Ovary (tissue), 10 donors: ENCODE measurements at places on chromosomes 12 and 14. TPM values are rescaled to one million over a fixed set of nuclear protein-coding genes. Genes with fewer than 3 reads are reported as not detected.

- no peaks in the 10 kb centered on the region for H3K36me3 ChIP-seq
- H3K27me3 ChIP-seq: no peaks in the 10 kb centered on the region
- no peak overlapping the region for H3K27ac ChIP-seq
- H3K4me1 ChIP-seq: no peaks in the 10 kb centered on the region
- no peak for DNase-seq
These were observed 377.9 kb upstream of the RGS6 start for GRCh38 chr14:71554323-71554722.

- H3K27ac ChIP-seq: no peak overlapping the region
- no peak overlapping the region for H3K4me3 ChIP-seq
- H3K27me3 ChIP-seq: no peaks in the 10 kb centered on the region
- DNase-seq: no peak
These were observed 3.4 kb upstream of the GCH1 start for GRCh38 chr14:54906075-54906474.

- no peaks in the 10 kb centered on the region for H3K27me3 ChIP-seq
- no peak for DNase-seq
- no peak overlapping the region for H3K27ac ChIP-seq
- H3K4me3 ChIP-seq: no peak overlapping the region
These were observed 264.4 kb downstream of the FOXG1 start for GRCh38 chr14:29030970-29031369.

DNA sequence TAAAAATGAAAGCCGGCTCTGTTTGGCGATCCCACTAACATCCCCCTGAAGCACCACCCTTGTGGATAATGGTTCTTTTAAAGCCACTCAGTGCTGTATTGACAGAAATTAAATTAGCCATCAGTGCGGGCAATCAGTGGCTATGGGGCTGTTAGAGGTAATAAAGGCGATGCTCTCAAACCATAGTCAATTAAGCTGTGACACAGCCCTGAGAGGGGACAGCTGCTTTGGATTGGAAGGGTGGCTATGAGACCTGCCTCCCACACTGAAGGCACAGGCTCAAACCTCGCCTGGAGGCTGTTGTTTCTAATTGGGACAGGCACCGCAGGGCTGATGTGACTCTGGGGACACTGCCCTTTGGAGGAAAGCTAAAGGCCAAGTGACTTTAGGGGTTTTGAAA lies 562.2 kb downstream of the VRK1 start:
- no peaks in the 10 kb centered on the region for H3K36me3 ChIP-seq
- no peaks in the 10 kb centered on the region for H3K4me1 ChIP-seq
- H3K27me3 ChIP-seq: no peaks in the 10 kb centered on the region

- H3K27ac ChIP-seq: no peak overlapping the region
- no peaks in the 10 kb centered on the region for H3K27me3 ChIP-seq
- H3K36me3 ChIP-seq: no peaks in the 10 kb centered on the region
- no peak overlapping the region for H3K4me3 ChIP-seq
- H3K4me1 ChIP-seq: no peaks in the 10 kb centered on the region
These were observed 383.3 kb downstream of the ALG10 start for GRCh38 chr12:34405286-34406227.

DNA sequence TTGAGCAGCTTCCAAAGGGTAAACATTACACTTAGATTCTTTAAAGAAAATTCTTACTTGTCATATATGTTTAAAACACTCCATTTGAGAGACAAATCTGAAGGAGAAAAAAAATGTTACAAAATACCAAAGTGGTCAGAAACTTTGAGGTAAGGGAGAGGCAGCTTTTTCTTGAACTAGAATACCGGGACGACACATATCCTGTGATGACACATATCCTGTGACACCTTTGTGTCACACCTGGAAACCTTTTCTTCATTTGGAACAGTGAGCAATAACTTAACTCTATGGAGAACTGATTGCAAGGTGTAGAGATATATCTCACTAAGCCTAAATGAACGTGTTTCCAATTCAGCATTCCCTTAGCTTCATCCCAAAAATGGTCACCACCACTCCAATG lies 4.6 kb upstream of the GRIN2B start:
- H3K4me1 ChIP-seq: no peaks in the 10 kb centered on the region
- H3K27me3 ChIP-seq: no peaks in the 10 kb centered on the region
- H3K36me3 ChIP-seq: no peaks in the 10 kb centered on the region
- no peak for DNase-seq
- no peak overlapping the region for H3K4me3 ChIP-seq

DNA sequence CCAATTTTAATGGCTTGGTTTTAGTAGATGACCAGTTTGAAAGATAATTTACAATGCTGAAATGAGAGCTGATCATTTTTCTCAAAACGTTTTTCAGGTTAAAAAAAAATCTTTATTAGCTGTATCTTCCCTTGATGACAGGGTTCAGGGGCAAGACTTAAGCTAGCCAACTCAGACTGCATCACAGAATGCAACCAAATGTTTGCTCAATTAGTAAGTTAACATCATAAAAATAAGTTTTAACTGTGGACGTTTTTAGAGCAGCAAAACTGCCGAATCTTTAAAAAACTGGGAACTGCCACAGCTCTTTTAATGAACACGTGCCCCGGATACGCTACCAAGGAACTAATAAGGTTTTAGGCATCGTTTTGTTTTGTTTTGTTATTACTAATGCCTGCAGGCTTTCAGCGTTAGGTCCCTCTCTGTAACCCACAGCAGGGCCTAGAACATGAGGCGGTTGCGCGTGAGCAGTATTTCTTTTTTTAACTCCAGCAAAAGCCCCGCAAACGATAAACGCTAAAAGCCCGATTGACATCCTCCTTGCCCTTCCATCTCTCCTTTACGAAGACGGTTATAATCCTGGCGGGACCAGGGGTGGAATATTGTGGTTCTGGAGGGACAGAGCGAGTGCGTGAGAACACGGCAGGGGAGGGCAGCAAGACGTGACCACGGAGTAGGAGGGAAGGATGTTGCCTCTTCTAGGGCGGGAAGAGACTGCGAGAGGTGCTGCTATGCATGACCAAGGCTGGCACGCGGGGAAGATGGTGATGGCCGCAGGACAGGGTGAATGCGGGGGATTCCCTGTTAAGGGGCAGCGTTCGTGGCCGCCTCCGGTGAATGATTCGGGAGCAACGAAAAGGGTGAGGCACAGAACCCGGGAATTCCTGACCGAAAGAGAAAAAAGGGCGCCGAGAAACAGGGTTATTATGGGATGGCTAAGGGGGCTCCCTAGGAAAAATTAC lies 652 bp downstream of the SUPT16H start:
- H3K4me3 ChIP-seq: peak overlapping the region; percentile 95
- peak; percentile 47 for DNase-seq
- H3K27ac ChIP-seq: no peak overlapping the region
- H3K4me1 ChIP-seq: no peaks in the 10 kb centered on the region
- no peaks in the 10 kb centered on the region for H3K27me3 ChIP-seq
- H3K36me3 ChIP-seq: no peaks in the 10 kb centered on the region

DNA sequence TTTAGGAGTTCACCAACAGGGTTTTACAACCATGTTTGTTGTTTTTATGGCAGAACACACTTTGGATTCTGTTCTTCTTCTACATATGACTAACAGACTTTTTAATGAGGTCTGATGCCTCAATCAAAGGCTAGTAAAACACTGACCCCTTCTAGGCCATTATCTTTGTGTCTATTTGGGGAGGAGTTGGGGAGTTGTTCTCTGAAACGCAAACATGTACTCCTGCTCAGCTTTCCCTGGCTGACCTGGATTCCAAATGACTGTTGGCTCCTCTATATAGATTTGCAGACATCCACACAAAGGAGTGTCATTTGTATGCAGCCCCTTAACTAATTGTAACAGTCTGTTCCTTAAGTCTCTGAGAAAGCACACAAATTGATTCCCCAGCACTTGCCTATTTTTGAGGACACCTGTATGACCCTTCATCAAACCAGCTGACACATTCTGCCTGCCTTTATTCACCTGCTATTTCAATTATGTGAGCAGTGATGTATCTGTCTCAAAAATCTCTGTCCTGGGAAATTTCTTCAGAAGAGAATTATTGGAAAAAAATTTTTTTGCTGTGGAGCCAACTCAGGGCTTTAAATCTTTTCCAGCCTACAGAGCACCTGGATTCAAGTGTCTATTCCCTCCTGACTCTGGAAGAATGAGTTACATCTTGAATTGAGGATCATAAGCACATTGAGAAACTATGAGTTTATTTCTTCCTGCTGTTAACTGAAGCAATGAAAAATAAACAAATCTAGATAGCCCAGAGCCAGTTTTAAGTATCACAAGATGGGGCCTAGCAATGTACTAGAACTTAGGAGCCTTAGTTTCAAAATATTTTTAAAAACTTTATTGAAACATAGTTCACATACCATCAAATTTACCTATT lies 417.2 kb downstream of the RAD51B start:
- H3K36me3 ChIP-seq: no peaks in the 10 kb centered on the region
- DNase-seq: no peak
- H3K4me1 ChIP-seq: peaks cover 10% of the 10 kb centered on the region
- H3K4me3 ChIP-seq: no peak overlapping the region
- peak overlapping the region; percentile 22 for H3K27ac ChIP-seq

GRCh38 chr12:66055837-66056319 lies 74.7 kb downstream of the LLPH start:
- no peak overlapping the region for H3K27ac ChIP-seq
- no peaks in the 10 kb centered on the region for H3K4me1 ChIP-seq
- no peaks in the 10 kb centered on the region for H3K36me3 ChIP-seq
- H3K4me3 ChIP-seq: no peak overlapping the region

DNA sequence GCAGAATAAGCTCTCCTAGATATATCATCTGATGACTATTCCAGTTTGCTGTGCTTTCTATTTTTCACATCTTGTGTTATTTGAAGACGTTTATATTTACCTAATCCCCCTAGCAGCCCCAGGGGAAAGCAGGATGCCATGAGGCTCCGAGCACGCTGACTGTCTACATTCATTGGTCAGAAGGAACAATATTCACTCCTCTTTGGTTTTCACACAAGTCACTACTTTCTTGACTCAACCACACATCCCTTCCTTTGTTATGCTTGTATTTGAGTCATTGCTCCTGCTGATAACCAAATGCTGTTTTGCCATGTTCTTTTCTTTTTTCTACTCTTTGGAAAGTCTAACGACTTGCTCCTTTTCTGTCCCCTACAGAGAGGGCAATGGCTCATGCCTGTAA lies 86.5 kb upstream of the SLC38A2 start:
- peaks cover 34% of the 10 kb centered on the region for H3K4me1 ChIP-seq
- no peaks in the 10 kb centered on the region for H3K36me3 ChIP-seq
- no peak overlapping the region for H3K4me3 ChIP-seq
- H3K27me3 ChIP-seq: no peaks in the 10 kb centered on the region
- no peak overlapping the region for H3K27ac ChIP-seq

GRCh38 chr14:99601361-99601831 lies 2.6 kb downstream of the CCDC85C start:
- H3K4me1 ChIP-seq: peaks cover 31% of the 10 kb centered on the region
- no peak for DNase-seq
- H3K4me3 ChIP-seq: peak overlapping the region; percentile 61
- H3K27me3 ChIP-seq: no peaks in the 10 kb centered on the region

- H3K27me3 ChIP-seq: no peaks in the 10 kb centered on the region
- H3K4me3 ChIP-seq: no peak overlapping the region
- H3K36me3 ChIP-seq: no peaks in the 10 kb centered on the region
These were observed 383.2 kb upstream of the ATP2B1 start for GRCh38 chr12:90091809-90092208.

GRCh38 chr12:2691345-2692071 lies 103.3 kb upstream of the FKBP4 start:
- DNase-seq: no peak
- H3K36me3 ChIP-seq: no peaks in the 10 kb centered on the region
- H3K4me1 ChIP-seq: peaks cover 6% of the 10 kb centered on the region
- H3K4me3 ChIP-seq: peak overlapping the region; percentile 18
- no peak overlapping the region for H3K27ac ChIP-seq

GRCh38 chr12:91637789-91638624 lies 455.4 kb upstream of the DCN start:
- H3K36me3 ChIP-seq: no peaks in the 10 kb centered on the region
- H3K4me1 ChIP-seq: no peaks in the 10 kb centered on the region
- H3K27me3 ChIP-seq: no peaks in the 10 kb centered on the region
- no peak overlapping the region for H3K27ac ChIP-seq

The CPNE6 gene
- total RNA-seq: not detected

The HOTAIR gene
- not detected for total RNA-seq

The TOMM20L gene
- total RNA-seq: not detected

The SAMD15 gene
- 0.79 TPM for total RNA-seq
